ENCODE measurements at places on chromosomes 7 and 10.

- no peak for DNase-seq
These were observed 23.9 kb downstream of the EPC1 start for GRCh38 chr10:32323051-32323450.

- DNase-seq: no peak
These were observed 7.4 kb downstream of the NRCAM start for GRCh38 chr7:108448584-108449505.

GRCh38 chr7:115654384-115655214 is 376.0 kb downstream of the TFEC start:
- no peak for DNase-seq

GRCh38 chr7:109376576-109376975 is 806.9 kb downstream of the DNAJB9 start:
- peak; percentile 9 for DNase-seq

GRCh38 chr10:80729896-80730295 is 192.2 kb downstream of the SH2D4B start:
- no peak for DNase-seq

DNA sequence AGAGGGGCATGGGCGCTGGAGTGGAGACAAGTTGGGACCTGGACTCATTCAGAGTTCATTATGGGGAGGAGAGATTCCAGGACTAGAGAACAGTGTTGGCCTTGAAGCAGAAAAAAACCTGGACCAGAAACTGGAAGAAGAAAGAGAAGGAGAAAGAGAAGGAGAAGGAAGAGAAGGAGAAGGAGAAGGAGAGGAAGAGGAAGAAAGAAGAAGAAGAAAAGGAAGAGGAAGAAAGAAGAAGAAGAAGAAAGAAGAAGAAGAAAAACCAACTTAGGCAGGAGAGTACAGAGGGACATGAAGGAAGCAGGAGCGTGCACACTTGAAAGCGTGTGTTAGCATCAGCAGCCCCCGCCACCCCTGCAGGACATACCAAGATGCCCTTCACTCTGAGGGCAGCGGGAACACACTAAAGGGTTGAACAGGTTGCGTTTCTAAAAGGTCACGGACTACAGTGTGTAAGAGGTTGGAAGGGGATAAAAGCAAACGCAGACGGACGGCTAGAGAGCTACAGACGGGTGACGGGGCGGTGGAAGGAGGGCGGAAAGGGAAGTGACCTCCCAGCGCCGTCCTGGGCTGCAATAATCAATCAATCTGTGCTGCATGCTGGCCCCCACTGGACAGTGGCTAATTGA is 95.3 kb downstream of the SEC61G start:
- no peak for DNase-seq

DNA sequence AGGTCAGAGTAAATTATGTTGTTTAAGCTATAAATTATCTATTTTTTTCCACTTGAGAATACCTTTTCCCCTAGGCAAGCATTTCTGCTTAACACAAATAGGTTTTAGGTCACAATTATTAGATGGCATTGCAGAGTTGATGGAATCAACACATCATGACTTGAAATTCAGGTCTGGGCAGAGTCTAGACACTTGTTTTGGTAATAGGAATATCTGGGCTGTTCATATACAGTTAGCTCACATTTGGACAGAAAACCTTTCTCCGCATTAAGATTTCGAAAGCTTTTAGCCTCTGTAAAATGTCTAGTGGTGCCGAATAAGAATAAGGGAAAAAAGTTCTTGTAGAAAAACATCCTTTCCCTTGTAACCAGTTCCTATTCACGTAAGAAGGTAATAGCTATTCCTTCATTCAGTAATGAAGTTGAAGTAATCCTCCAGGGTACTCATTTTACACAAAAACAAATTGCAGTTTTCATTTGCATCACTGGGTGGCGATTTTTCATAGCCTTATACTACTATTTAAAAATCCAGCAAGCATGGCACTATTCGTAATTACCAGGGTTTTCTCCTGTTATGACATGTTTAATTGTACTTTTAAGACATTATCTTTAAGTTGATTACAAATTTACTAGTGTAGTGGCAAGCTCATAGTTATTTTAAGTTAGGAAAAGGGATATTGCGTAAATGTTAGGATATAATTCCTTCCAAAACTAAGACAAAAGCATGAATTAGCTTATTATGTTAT is 37.0 kb downstream of the RPA3 start:
- peak; percentile 22 for DNase-seq

- peak; percentile 53 for DNase-seq
These were observed 188.9 kb downstream of the BICC1 start for GRCh38 chr10:58701405-58702135.

GRCh38 chr10:91909117-91909677 is at the start of gene FGFBP3:
Gene FGFBP3, minus strand, starts transcription at chr10:91909486. Its CDS starts 517 bp downstream, at chr10:91908969.
- no peak for DNase-seq

GRCh38 chr10:63910806-63911205 is 389.6 kb downstream of the REEP3 start:
- no peak for DNase-seq

GRCh38 chr10:14296065-14296709 is 34.5 kb downstream of the FRMD4A start:
- no peak for DNase-seq

- DNase-seq: no peak
These were observed 499.4 kb downstream of the AUTS2 start for GRCh38 chr7:70097645-70098044.

DNA sequence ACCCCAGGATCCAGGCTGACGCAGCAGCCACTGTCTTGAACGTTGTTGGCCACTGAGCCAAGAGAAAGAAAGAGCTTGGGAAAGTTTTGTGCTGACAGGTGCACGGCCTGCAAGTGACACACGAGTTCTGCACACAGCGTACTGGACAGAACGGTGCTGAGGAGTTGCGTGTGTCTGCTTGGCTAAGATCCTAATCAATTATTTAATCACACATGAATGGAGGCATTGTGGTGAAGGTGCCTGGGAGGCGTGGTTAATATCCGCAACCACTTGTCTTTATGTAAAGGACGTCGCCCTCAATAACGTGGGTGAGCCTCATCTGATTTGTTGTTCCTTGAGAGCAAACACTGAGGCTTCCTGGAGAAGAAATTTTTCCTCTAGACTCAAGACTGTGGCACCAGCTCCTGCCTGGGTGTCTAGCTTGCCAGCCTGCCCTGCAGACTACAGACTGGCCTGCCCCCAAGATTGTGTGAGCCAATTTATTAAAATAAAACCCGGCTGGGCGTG is 16.6 kb upstream of the GNA12 start:
- no peak for DNase-seq

GRCh38 chr7:401495-401894 is 111.5 kb downstream of the FOXL3 start:
- no peak for DNase-seq

DNA sequence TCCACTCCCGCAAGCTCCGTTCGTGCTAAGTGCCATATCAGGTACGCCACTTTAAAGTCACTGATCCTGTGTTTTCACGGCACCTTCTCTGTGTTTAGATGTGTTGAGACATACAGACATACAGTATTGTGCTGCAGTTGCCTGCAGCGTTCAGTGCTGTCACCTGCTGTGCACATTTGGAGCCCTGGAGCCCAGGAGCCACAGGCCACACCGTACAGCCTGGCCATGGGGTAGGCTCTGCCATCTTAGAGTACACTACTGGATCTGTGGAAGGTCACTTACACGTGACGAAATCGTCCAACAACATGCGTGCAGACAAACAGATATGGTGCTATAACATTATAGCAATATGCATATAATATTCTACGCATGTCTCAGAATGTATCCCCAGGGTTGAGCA is 111.3 kb downstream of the ELFN1 start:
- no peak for DNase-seq

DNA sequence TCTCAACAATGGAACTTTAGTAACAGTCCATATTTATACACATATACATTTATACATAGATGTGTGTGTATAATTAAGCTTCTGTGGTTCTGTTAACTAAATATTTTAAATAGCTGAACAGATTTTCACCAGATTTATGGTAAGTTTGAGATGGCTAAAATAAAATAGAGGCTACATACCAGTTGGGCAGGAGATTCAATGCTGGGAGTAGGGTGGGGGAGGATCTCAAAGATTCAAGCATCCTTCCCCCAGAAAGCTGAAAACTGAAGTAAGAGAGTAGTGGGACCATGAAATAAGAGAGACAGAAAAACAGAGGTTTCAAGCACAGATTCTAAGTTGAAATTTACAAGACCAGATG is 14.0 kb downstream of the LRRC17 start:
- DNase-seq: no peak

- no peak for DNase-seq
These were observed 240.2 kb downstream of the MAD1L1 start for GRCh38 chr7:1992554-1992953.

GRCh38 chr10:96043893-96044715 is 721 bp downstream of the CCNJ start:
- DNase-seq: no peak

GRCh38 chr7:107981466-107981865 is 21.5 kb downstream of the LAMB1 start:
- DNase-seq: no peak

DNA sequence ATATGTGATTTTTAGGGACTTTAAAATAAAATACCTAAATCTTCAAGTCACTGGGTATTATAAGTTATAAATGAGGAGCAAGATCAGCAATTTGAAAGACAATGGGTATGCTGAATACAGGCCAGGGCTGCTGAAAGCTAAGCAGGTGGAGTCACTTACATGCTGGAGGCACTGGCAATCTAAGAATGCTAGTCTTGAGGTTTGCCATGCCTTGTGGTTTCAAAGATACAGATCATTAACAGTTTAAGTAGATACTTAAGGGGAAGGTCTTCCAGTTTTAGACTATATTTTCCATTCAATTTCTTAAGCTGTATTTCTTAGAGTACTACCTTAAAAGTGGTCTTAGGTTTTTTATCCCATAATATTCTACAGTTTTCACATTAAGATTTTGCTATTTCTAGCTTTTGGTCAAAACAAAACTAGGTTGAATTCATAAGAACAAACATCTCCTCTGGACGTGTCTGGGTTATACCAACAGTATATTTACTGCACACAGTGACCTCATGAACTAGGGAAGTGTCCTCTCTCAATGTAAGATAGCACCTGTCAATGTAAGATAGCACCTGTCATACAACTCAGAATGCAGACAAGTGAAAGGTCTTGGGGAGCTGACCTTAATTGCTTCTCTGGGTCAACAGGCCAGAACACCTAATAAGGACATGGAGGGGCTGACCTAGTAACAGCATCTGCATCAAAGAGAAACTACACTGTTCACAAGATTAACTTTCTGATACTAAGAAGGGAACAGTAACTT is 2.0 kb downstream of the SRI start:
- no peak for DNase-seq

DNA sequence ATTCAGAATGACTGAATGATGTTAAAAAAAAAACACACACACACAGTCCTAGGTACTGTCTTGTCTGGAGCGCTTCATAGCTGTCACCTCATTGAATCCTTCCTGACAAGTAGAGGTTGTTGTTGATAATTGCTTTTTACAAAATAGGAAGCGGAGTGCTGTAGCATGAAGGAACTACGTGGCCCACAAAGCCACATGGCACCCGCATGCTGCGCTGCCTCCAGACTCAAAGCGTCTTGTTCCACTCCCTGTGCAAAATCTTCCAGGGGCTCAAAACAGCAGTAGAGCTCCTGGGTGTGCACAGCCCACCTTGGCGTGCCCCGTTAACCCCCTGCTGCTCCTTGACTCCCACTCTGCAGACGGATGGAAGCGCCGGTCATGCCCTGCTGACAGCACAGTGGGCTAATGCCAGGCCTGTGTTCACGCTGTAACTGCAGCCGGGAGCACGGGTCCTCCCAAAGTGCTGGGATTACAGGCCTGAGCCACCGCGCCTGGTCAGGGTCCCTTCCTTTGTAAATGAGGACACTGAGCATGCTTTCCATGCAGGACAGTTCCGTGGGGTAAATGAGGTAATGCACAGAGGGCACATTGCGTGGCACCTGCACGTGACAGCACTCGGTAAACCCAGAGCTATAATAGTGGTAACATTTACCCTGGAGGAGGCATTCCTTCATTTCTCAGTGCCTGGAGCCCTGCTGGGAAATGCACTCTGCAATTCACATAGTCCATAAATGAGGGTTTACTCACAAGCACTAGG is 91.1 kb upstream of the GNA12 start:
- DNase-seq: no peak

- DNase-seq: no peak
These were observed 99.6 kb upstream of the BMPER start for GRCh38 chr7:33805630-33806233.

GRCh38 chr7:43394441-43395130 is 188.3 kb upstream of the STK17A start:
- no peak for DNase-seq

DNA sequence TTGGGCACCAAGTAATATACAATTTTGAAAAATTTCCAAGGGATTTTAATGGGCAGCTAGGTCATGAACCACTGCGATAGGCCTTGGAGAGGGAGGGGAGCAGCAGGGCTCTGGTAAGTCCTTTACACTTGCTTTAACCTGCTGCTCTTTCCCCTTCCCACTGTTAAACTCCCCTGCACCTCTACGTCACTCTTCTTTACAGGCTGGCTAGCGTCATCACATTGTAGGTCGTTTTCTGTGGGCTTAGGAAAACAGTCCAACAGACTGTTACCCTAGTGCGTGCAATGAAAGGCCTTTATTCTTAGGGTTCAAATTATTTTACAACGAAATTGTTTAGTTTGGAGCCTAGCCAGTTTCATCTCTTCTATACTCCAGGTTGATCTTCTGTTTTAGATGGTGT is 235.7 kb downstream of the AUTS2 start:
- no peak for DNase-seq

- DNase-seq: no peak
These were observed 198.3 kb downstream of the NEBL start for GRCh38 chr10:20698837-20699236.

DNA sequence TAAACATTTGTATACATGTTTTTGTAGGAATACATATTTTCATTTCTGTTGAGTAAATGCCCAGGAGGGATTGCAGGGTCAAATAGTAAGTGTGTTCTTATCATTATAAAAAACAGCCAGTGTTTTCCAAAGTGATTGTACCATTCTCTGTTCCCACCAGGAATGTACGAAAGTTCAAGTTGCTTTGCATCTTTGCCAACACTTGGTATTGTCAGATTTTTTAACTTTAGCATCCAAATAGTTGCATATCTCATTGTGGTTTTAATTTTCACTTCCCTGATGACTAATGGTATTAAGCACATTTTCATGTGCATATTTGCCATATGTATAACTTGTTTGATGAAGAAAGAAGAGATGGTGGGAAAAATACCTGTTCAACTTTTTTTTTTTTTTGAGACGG is 213.9 kb downstream of the ZNF365 start:
- DNase-seq: no peak

GRCh38 chr10:34547291-34547690 is 267.8 kb downstream of the PARD3 start:
- no peak for DNase-seq

GRCh38 chr10:119441921-119442757 is 100.4 kb downstream of the RGS10 start:
- no peak for DNase-seq

DNA sequence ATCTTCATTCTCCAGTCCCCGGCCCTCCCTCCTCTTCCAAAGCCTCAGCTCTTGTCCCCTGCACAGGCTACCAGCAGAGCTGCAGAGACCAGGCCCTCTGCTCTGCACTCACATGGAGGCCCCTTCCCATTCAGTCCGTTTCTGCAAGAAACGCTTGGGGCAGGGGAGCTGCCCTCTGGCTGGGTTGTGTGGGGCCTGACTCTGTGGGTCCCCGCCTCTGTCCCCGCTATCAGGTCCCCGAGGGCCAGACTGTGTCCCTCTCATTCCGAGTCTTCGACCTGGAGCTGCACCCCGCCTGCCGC is 1.5 kb downstream of the PCOLCE start:
- no peak for DNase-seq

- no peak for DNase-seq
These were observed 244.1 kb downstream of the PTEN start for GRCh38 chr10:88107296-88108097.

Data from non-pigmented ciliary epithelial cell (primary cell).